ENCODE measurements at places on chromosomes 2 and 18. TPM values are rescaled to one million over a fixed set of nuclear protein-coding genes. Genes with fewer than 3 reads are reported as not detected.

The RPE gene
- total RNA-seq, result 77.4 TPM

The CCDC121 gene
- total RNA-seq, result 4.4 TPM

The ABI2 gene
- total RNA-seq, result 134 TPM

The ZSWIM2 gene
- not detected for total RNA-seq

The PPIG gene
- 69.1 TPM for total RNA-seq

The DSEL gene
- 24.9 TPM for total RNA-seq

DNA sequence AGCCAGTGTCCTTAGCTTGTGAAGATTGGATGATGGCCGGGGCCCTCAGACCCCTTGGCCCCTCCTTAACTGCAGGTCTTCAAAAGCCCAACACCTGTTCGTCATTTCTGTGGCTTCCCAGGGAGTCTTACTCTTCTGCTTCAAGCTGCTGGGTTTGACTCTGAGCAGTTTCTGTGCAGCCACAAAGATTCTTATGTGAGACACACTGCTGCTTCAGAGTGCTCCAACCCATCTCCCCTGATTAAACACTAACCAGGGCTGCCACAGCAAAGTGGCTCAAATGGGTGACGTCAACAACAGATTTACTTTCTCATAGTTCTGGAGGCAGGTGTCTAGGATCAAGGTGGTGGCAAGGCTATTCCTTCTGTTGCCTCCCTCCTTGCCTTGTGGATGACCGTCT is 40.8 kb downstream of the TSN start:
- H3K27me3 ChIP-seq, result no peaks in the 10 kb centered on the region
- H3K4me3 ChIP-seq, result no peak overlapping the region
- peaks cover 9% of the 10 kb centered on the region for H3K4me1 ChIP-seq
- no peaks in the 10 kb centered on the region for H3K36me3 ChIP-seq
- DNase-seq, result no peak

GRCh38 chr2:55460562-55460961 is 40.9 kb upstream of the CCDC88A start:
- H3K4me3 ChIP-seq, result no peak overlapping the region
- H3K27ac ChIP-seq, result no peak overlapping the region
- no peak for DNase-seq
- no peaks in the 10 kb centered on the region for H3K27me3 ChIP-seq
- H3K4me1 ChIP-seq, result no peaks in the 10 kb centered on the region
- no peaks in the 10 kb centered on the region for H3K36me3 ChIP-seq

GRCh38 chr2:139918982-139919381 is 1138.8 kb upstream of the NXPH2 start:
- H3K4me1 ChIP-seq, result no peaks in the 10 kb centered on the region
- H3K4me3 ChIP-seq, result no peak overlapping the region
- no peak overlapping the region for H3K27ac ChIP-seq
- no peaks in the 10 kb centered on the region for H3K27me3 ChIP-seq
- no peak for DNase-seq

- no peak overlapping the region for H3K4me3 ChIP-seq
- no peaks in the 10 kb centered on the region for H3K4me1 ChIP-seq
- H3K27me3 ChIP-seq, result no peaks in the 10 kb centered on the region
- no peak overlapping the region for H3K27ac ChIP-seq
- peak; percentile 35 for DNase-seq
These were observed 582.1 kb upstream of the SETBP1 start for GRCh38 chr18:44098551-44099098.

DNA sequence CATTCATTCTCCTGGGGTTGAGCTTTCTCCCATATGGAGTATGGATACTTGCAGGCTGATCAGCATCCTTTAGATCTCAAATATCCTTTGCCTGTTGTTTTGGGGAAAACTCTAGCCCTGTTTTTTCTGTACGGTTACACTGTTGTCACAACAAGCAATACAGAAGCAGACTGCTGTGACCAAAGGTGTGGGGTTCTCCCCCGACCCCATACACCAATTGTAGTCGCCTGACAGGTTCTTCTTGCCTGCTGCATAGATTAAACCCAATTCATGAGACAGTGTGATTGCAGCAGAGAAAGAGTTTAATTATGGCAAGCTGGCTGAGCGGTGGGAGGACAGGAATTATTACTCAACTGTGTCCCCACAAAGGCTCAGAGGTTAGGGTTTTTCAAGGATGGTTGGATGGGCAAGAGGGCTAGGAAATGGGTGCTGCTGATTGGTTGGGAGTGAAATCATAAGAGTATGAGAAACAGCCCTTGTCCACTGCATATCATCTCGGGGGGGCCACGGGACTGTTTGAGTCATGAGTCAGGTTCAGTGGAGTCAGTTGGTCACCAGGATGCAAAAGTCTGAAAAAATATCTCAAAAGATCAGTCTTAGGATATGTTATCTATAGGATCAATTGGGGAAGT is 40.6 kb downstream of the ITGB1BP1 start:
- peaks cover 27% of the 10 kb centered on the region for H3K36me3 ChIP-seq
- no peaks in the 10 kb centered on the region for H3K27me3 ChIP-seq
- H3K4me1 ChIP-seq, result peaks cover 37% of the 10 kb centered on the region
- H3K27ac ChIP-seq, result no peak overlapping the region

DNA sequence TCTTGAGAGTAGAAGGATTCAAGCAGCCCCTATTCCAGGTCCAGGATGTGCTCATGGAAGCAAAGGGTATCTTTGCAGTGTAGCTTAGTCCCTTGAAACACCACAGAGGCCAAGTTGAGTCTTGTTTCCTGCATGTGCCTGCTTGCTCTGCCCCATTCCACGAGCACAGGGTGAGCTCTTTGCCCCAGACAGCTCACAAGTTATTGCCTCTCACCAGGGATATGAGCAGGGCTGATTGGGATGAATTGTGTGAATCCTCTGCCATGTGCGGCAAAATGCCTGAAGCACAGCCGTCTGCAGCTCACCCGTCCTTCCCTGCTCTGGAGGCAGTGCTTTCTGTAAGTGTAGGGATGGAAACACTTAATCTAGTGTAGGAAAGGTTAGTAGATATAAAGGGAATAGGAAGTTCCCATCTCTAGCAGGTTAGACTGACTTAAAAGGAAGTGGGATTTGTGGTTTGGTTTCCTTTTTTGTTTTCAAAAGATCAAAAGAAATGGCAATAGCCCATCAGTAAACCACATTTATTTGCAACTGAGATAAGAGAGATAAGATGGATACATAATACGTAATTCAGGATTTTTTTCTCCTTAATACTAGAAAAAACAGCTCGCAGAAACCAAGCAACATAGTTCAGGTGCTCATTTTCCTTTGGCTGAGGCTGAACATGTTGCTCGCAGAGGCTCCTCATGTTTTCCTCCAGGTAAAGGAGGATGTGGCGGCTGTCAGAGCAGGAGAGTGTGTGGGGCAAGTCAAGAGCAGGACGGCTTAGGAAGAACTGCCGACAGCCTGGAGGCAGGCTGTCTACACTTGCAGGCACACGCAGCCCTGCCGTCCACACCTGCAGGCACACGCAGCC is 41.4 kb downstream of the TMEM182 start:
- no peaks in the 10 kb centered on the region for H3K36me3 ChIP-seq
- no peaks in the 10 kb centered on the region for H3K27me3 ChIP-seq
- DNase-seq, result no peak
- H3K4me3 ChIP-seq, result no peak overlapping the region
- no peak overlapping the region for H3K27ac ChIP-seq
- H3K4me1 ChIP-seq, result no peaks in the 10 kb centered on the region

GRCh38 chr2:42937171-42937875 is 144.9 kb upstream of the HAAO start:
- no peak for DNase-seq
- H3K4me3 ChIP-seq, result no peak overlapping the region
- H3K27ac ChIP-seq, result no peak overlapping the region
- H3K4me1 ChIP-seq, result no peaks in the 10 kb centered on the region
- H3K27me3 ChIP-seq, result no peaks in the 10 kb centered on the region
- no peaks in the 10 kb centered on the region for H3K36me3 ChIP-seq

DNA sequence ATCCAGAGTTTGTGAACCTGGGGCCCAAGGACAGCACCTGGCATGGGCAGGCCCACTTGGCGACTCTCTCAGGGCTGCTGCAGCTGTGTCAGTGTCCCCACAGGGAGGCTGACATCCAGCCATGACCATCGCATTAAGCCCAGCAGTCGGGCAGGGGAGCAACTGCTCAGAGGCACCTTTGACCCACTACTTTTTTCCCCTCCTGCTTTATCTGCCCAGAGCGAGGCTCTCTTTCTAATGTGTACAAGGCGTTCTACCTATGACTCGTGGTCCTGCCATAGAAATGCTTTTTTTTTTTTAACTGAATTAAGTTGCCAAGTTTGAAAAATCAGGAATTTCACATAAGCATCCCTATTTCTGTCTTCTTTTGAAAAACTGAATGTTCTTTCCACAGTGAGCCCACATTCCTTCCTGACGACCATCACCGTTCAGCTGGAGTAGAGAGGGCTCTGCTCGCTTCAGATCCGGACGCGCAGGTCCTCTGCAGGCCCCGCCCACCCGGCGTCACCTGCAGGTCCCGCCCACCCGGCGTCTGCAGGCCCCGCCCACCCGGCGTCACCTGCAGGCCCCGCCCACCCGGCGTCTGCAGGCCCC is 403 bp upstream of the CLUL1 start:
- H3K36me3 ChIP-seq, result no peaks in the 10 kb centered on the region
- DNase-seq, result no peak
- no peaks in the 10 kb centered on the region for H3K27me3 ChIP-seq
- H3K4me3 ChIP-seq, result no peak overlapping the region
- peaks cover 22% of the 10 kb centered on the region for H3K4me1 ChIP-seq

DNA sequence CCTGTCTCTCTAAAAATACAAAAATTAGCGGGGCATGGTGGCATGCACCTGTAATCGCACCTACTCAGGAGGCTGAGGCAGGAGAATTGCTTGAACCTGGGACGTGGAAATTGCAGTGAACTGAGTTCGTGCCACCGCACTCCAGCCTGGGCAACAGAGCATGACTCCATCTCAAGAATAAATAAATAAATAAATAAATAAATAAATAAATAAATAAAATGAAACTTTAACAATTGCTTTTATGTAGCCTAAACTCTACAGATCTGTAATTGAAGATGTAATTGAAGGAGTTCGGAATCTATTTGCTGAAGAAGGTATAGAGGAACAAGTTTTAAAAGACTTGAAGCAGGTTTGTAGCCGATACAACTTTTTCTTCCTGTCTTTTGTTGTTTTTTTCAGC is 2.9 kb downstream of the GTF2A1L start:
- H3K4me1 ChIP-seq, result no peaks in the 10 kb centered on the region
- no peak overlapping the region for H3K4me3 ChIP-seq
- no peaks in the 10 kb centered on the region for H3K36me3 ChIP-seq
- no peak for DNase-seq
- H3K27me3 ChIP-seq, result no peaks in the 10 kb centered on the region
